Stimulated activated CD8-positive, alpha-beta memory T cell treated with anti-CD3 and anti-CD28 coated beads, Interleukin-4, amount 100 ng/mL, for 1 hour (primary cell): ENCODE measurements at places on chromosomes 6 and 20.

- no peak for DNase-seq
Observed at GRCh38 chr6:166104107-166104506, 63.5 kb downstream of the TBXT start.

DNA sequence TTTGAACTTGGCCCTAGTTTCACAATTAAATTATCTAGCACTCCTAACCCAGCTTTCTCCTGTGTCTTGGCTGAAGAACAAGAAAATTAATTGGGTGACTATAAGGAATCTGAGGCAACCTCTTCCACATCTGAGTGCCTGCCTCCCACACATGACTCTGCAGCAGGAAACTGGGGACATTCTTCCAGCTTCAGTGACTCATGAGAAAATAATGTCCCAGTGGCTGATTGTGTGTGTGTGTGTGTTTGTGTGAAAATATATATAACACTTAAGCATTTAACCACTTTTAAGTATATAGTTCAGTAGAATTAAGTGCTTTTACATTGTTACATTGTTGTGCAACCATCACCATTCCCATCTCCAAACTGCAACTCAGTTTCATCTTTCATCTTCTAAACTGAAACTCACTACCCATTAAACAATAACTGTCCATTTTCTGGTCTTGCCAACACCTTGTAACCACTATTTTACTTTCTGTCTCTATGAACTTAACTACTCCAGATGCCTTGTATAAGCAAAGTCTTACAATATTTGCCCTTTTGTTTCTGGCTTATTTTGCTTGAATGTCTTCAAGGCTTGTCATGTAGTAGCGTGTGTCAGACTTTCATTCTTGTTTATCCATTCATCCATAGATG is 8.7 kb downstream of the TRIM38 start:
- no peak for DNase-seq

- DNase-seq = no peak
Observed at GRCh38 chr6:32969685-32970412, 1.5 kb downstream of the BRD2 start.

DNA sequence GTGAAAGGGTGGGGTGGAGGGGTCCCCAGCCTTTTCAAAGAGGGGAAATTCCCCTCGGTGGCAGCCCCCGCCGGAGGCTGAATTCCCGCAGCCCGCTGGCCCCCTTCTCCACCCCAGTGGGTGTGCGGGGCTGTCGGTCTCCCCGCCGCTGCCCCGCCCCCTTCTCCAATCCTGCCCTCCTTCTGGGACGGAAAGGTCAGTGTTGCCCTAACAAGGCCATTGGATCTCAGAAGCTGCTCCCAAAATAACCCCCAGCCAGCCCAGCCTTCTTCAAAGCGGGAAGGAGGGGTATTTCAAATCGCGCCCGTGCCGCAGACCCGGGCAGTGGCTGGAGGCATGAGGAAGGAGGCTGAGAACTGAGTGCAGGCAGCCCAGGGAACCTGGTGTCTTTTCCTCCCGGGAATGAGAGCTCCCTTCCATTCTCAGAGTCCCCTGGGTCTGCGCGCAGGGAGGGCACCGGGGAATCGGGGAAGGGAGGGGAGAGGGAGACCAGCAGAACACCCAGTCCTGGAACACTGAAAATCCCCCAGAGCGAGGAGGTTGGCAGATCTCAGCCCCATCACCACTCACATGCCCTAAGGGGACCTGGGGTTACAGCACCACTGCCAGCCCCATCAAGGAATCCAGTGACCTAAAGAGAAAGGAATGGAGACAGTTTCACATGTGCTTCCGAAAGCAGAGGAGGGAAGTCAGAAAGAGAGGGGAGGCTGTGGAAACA is at the start of gene JPH2:
Gene JPH2 (minus strand): TSS at position 135 of the 718 bp plus-strand sequence. CDS start 483 bp downstream, outside the sequence.
- DNase-seq = no peak

GRCh38 chr6:12343440-12344162 is 53.4 kb downstream of the EDN1 start:
- no peak for DNase-seq

DNA sequence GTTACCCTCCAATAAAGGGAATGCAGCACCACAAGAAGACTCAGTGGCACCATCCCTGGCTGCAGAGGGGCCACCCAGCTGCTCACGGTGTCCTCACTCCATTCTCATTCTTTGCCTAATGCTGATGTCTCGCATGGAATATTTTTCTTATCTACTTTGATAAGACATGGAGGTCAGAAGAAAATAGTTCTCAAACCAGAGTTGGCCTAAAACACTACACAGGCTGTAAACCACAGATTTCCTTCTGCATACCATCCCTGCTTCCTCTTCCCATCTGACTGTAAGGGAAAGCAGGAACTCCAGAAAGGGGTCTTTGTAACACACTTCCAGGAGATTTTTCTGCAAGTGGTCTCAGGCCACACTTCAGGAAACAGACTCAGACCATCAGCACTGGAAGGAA is 43.1 kb upstream of the CD93 start:
- no peak for DNase-seq

DNA sequence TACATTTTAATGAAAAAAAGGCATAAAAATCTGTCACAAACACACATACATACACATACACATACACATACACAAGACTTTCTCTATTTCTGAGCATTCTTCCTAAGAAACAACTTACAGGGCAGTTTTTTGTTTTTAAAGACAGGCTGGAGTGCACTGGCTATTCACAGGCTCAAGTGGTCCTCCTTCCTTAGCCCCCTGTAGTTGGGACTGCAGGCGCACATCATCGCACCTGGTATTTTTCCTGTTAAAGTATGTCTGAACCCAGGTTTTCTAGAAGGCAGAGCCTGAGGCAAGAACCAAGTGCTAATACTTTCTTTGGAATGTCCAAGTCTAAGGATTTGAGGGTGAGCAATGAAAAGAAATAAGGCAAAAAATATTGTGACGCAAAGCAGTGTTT is 41.3 kb upstream of the ELOVL5 start:
- DNase-seq = no peak

DNA sequence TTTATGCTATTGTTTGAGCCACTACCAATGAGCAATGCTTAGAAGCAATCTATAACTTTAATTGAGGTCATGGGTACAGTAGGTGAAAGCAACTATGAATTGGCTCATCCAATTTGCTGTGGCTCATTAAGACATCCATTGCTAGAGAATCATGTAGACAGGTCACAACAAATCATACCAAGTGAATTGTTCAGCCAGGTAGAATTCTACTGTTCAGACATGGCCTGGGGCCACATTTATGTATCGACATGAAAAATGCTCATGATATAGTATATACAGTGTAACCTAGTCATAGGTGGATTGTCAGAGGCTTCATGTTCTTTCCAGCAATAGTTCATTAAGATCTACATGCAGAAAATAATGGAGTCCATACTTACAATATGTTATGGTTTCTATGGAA is 633.7 kb upstream of the EYS start:
- no peak for DNase-seq

DNA sequence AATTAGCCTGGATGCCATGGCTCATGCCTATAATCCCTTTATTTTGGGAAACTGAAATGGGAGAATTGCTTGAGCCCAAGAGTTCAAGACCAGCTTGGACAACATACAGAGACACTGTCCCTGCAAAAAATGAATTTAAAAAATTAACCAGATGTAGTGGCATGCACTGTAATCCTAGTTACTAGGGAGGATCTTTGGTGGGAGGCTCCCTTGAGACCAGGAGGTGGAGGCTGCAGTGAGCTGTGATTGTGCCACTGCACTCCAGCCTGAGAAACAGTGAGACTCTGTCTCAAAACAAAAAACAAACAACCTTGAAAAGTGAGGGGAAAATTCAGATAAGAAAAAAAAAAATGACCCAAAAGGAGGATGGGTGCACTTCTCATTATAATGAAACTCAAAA is 23.4 kb downstream of the CAP2 start:
- DNase-seq = no peak

DNA sequence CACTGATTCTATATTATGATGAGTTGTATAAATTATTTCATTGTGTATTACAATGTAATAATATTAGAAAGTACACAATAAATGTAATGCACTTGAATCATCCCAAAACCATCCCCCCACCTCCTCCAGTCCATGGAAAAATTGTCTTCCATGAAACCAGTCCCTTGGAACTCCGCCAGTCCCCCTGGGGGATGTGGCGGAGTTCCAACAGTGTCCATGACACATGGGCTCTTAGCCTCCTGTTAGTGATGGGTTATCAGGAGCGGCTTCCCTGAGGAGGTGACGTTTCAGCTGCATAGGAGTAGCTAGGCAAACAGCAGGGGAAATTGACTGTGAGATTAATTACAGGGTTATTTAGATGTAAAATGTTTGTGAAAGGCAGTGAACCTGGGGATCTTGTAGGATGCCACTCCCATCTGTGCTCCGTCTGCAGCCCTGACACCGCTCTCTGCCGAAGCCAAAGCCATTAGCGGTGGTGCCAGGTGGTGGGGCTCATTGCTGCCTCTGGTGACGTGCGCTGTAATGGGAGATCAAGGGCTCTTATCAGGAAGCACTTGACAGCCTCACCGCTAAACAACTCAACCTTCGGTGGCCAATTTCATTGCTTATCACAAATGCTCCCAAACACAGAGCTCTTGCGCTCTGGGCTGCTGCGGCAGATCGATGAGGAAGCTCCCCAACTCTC is 81.6 kb upstream of the MC3R start:
- no peak for DNase-seq

- DNase-seq = no peak
Observed at GRCh38 chr6:39594285-39594684, 130.9 kb downstream of the KIF6 start.

GRCh38 chr6:17395112-17395511 is 1.7 kb downstream of the CAP2 start:
- DNase-seq = no peak

DNA sequence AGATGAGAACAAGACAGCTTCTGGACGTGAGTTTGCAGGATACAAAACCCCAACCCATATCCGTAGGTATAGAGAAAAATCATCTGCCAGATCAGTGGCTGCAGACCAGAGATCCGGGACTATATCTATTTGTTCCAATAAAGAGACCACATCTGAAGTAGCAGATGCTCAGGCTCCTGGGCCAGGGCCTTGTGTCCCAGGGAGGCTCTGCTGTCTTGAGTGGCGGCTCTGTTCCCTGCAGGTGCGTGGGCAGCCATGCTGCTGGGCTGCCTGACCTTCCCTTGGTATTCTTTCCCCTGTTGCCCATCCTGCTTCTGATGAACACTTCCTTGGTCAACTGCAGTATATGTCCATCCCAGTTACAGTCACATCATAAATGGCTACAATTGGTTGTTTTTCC is 34.9 kb downstream of the ERMARD start:
- no peak for DNase-seq

GRCh38 chr20:62191781-62192559 is 9.1 kb downstream of the MTG2 start:
- no peak for DNase-seq

DNA sequence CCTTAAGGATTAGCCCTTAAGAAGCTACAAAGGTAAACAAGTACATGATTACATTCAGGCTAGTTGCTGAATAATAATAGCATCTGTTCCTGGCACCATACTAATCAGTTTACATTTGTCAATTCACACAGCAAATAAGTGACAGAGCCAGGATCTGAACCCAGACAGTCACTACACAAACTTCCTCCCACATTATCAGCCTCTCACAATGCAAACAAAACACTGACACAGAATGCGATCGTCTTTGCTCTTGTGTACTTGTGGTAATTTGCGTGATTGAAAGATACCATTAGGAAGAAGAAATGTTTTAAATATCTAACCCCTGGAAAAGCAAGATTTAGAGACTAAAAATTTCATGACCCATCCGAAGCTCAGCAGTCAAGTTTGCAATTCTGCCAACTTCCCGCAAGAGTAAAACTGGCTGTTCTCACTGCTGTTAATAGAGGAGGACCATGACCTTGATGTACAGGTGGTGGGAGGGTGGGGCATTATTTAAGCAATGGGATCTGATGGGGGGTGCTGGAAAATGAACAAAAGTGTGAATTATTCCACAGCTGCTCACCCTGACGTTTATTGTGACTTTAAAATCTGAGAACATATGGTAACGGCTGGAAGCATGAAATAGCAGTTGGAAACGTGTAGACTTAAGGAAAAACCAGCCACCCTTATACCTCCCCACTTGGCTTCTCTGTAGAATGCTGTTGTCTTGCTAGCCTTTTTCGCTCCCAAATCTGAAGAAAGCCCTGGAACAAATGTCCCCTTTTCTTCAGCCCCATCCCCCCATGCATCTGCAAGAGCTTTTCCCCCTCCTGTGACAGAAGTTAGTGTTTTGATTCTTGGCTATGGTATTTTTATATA is 95.3 kb upstream of the ARMC2 start:
- DNase-seq = no peak

DNA sequence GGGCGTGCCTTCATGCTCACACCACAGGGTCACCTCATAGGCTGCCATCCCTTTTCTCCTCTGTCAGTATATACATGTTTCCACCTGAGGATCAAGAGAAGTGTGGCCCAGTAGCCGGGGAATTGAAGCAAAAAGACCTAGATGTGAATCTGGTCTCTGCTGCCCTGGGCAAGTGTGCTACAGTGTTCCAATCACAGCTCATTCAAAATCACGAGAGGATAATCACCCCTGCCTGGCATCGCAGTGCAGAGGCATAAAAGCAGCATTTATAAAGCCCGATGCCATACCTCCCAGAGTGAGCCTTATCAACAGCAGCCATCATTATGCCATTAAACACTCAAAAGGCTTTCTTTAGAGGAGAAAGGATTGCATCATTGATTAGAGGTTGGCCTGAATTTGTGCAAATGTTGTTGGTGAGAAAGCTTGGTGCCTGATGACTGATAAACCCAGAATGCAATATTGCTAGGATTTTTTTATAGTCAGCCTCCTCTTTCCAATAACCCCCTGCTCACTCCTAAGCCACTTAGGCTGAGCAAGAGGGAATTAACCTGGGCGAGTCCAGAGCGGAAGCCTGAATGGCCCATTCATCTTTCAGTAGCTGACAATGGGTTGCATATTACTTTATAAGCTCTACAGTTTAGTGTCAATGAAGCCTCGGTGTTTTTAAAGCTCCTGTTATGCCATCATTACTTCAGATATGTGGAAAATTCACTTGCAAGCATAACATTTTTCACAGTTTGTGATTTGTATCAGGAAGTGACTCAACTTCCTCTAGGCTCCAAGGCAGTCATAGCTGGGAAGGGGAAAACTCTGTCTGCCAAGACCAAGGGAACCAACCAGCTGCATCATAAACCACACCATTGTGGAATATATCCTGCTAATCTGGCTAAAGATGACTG is 92.5 kb upstream of the NXT1 start:
- DNase-seq = no peak

GRCh38 chr6:44074439-44074812 is 52.8 kb downstream of the MRPL14 start:
- DNase-seq = peak; percentile 43

GRCh38 chr6:111837007-111837406 is 36.2 kb downstream of the FYN start:
- DNase-seq = no peak

DNA sequence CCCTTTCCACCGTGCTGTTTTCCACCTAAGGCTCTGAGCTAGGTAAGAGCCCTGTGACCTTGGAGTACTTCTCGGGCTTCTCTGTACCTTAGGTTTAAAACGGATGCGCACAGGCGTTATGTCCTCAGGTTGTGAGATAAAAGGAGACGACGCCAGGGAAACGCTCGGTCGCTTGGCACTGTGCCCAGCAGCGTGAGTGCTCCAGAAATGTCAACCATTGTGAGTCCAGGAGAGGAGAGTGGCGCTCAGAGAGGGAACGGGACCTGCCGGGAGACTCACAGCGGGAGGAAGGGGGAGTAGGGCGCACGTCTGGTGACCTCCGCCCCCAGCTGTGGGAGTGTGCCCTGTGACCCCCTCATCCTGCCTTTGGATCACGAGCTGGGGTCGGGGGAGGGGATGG is 33.8 kb upstream of the SCRT2 start:
- DNase-seq = no peak
